ENCODE measurements at places on chromosomes 7 and 10. TPM values are rescaled to one million over a fixed set of nuclear protein-coding genes. Genes with fewer than 3 reads are reported as not detected.

GRCh38 chr7:35747611-35748010, 52.7 kb upstream of the HERPUD2 start:
- no peak for DNase-seq

GRCh38 chr10:8245131-8245813, 190.8 kb downstream of the GATA3 start:
- DNase-seq: no peak

DNA sequence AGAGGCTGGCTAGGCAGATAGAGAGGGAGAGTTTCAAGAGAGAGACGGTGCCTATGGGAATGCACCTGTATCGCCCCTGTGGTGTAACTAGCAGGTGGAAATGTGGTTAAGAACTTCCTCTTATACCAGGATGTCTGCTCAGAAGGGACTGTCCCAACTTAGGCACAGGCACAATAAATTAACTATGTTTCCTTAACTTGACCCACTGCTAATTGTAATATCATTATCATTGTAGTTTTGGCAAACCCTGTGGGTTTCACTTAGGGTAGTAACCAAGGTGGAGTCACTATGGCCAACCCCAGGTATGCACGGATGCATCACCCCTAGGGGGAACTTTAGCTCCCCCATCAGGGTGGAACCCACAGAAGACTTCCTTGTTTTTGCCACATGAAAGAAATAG, 455.7 kb downstream of the DGKB start:
- DNase-seq: no peak

DNA sequence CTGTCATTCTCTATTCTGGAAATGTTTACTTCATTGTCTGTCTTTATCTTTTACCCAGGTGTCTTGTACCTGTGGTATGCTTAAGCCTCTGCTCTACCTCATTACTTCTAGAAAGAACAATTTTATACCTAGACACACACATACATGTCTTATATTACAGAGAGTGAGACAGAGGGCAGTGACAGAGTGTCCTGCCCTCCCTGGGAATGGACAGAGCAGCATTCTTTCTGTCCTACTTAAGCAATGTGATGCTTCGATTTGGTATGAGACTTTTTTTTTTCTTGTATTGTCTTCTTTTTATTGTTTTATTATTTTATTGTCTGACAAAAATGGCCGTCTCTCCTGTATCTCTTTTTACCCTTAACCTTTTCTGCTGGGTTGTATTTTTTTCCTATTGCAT, 286.1 kb downstream of the EXOC4 start:
- no peak for DNase-seq

GRCh38 chr10:29471544-29471859, 163.3 kb downstream of the SVIL start:
- no peak for DNase-seq

DNA sequence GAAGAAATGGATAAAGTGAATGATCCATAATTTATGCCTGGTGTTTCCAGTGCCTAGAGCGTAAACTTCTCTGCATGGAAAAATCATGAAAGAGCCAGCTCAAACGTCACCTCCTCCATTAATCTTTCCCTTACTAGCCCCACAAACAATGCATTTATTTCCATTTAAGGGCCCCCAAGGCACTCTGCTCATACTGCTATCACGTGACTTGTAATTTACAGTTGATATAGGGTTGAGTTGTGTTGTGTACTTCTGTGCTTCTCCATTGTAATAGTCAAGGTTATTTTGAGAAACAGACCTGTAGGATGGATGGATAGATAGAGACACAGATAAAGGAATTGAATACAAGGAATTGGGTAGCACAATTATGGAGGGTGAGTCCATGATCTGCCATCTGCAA, 1034.7 kb upstream of the GHITM start:
- no peak for DNase-seq

Gene ACTR1A
- total RNA-seq: 80.7 TPM

Gene LFNG
- 10.6 TPM for total RNA-seq

Gene SLC16A9
- 7.8 TPM for total RNA-seq

Gene LRIT1
- total RNA-seq: not detected

Gene UBE3C
- total RNA-seq: 54.8 TPM

All from esophagus squamous epithelium (tissue), 5 donors.